AG04450 (cell line): ENCODE measurements at places on chromosomes 11 and 22.

DNA sequence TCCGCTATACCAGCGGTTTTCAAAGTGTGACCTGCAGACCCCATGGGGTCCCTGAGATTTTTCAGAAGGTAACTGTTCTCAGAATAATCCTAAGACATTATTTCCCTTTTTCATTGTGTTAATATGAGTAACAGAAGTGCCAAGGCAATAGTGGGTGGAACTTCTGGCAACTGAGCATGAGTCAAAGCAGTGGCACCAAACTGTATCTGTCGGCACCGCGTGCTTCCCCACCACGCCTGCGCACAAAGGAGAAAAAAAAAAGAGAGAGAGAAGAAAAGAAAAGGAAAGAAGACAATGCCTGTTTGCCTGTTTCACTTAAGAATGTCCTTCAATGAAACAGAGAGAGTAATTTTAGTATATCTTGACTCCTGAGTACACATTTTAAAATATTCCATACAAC, 679.9 kb downstream of the OPCML start:
- no peak for DNase-seq

DNA sequence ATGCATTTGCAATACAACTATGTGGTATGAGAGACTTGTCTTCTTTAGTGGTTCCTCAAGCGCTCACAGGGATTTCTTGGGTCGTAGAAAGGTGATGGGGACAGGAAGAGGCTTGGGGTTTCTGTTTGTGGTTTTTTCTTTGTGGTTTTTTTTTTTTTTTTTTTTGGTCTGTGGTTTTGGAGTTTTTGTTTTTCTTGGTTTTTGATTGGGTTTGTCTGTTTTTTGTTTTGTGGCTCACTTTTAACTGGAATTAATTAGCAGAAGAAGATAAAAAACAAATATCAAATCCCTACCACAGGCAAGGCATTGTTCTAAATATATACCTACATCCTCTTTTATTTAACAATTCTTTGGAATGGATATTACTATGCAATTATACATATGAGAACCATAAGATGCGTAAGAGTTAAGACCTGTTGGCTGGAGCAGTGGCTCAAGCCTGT, 5.5 kb downstream of the TTC28 start:
- DNase-seq, result no peak

GRCh38 chr11:128727796-128728431, 34.0 kb downstream of the FLI1 start:
- DNase-seq, result no peak

- DNase-seq, result no peak
Observed at GRCh38 chr22:47280301-47280700, 517.9 kb downstream of the TBC1D22A start.

- DNase-seq, result no peak
Observed at GRCh38 chr11:14614091-14614622, 29.4 kb upstream of the PDE3B start.

- DNase-seq, result no peak
Observed at GRCh38 chr11:78961247-78961646, 386.6 kb upstream of the NARS2 start.

DNA sequence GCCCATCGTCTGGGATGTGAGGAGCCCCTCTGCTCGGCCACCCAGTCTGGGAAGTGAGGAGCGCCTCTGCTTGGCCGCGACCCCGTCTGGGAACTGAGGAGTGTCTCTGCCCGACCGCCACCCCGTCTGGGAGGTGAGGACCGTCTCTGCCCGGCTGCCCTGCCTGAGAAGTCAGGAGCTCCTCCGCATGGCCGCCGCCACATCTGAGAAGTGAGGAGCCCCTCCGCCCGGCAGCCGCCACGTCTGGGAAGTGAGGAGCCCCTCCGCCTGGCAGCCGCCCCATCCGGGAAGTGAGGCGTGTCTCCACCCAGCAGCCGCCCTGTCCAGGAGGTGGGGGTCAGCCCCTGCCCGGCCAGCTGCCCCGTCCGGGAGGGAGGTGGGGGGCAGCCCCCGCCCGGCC, 5.8 kb upstream of the OR5M8 start:
- no peak for DNase-seq

DNA sequence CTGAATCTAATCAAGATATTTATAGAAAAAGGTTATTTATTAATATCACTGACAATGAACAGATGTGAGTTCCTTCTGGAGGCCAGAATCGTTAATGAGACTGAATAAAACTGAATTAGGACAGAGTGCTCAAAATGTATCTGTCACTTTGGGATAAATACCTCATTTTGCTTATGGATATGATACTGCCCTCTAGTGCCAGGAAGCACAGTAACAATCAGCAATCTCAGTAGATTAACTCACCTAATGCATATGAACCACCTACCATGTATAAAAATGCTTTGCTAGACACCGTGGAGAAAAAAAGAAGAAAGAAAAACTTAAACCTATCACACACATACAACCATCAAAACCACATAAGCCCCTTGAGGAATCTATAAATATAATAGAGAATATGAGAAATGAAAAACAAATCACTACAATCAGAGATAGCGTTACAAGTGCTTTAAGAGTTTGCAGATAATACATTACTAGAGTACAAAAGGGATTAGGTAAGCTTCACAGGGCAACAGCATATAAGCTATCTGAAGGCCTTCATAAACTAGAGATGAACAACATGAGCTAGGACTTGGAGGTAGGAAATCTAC, 117.4 kb downstream of the SGSM3 start:
- no peak for DNase-seq

GRCh38 chr11:112606656-112607055, 346.0 kb upstream of the PLET1 start:
- DNase-seq, result no peak

- no peak for DNase-seq
Observed at GRCh38 chr11:2262301-2263070, 7.9 kb downstream of the ASCL2 start.

GRCh38 chr11:1520663-1521267, 34.2 kb upstream of the MOB2 start:
- DNase-seq, result no peak

- DNase-seq, result no peak
Observed at GRCh38 chr11:68099057-68099456, 22.1 kb downstream of the CHKA start.

- no peak for DNase-seq
Observed at GRCh38 chr22:36192542-36192941, 9.1 kb downstream of the APOL4 start.

- no peak for DNase-seq
Observed at GRCh38 chr11:107041088-107041444, 22.8 kb upstream of the GUCY1A2 start.

DNA sequence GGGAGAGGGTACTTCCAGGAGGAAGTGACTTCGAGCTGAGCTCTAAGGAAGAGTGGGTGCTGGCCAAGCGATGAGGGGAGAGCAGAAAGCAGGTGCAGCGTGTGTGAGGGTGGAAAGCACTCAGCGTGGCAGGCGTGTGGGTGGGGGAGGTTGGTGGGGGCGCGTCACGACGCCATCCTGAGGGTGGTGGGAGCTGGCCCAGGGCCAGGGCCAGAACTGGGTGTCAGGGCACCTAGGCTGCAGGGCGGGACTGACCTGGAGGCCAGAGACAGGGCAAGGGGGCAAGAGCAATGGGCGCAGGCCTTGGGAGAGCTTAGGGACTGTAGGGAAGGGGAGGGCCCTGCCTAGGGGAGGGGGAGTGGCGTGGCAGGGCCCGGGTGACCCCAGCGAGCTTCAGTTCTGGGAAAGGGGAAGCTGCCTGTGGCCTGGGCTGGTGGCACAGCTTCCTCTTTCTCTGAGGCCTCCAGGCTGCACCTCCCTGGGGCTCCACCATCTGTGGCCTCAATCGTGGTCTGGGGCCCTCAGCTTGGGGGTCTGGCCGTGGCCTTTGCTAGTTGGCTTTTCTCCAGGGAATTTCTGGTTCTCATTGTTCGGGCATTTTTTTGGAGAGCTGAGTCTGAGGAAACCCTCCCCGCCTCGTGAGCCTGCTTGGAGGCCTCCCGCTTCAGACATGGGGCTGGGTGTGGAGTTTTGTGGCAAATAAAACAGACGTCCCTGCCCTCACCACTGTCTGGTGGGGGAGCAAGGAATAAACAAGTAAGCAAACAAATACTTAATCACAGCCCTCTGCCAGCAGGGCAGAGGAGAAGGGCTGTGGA, 8.9 kb downstream of the RELT start:
- DNase-seq, result no peak

GRCh38 chr22:45319324-45319685, 9.6 kb downstream of the FAM118A start:
- DNase-seq, result peak; percentile 39

DNA sequence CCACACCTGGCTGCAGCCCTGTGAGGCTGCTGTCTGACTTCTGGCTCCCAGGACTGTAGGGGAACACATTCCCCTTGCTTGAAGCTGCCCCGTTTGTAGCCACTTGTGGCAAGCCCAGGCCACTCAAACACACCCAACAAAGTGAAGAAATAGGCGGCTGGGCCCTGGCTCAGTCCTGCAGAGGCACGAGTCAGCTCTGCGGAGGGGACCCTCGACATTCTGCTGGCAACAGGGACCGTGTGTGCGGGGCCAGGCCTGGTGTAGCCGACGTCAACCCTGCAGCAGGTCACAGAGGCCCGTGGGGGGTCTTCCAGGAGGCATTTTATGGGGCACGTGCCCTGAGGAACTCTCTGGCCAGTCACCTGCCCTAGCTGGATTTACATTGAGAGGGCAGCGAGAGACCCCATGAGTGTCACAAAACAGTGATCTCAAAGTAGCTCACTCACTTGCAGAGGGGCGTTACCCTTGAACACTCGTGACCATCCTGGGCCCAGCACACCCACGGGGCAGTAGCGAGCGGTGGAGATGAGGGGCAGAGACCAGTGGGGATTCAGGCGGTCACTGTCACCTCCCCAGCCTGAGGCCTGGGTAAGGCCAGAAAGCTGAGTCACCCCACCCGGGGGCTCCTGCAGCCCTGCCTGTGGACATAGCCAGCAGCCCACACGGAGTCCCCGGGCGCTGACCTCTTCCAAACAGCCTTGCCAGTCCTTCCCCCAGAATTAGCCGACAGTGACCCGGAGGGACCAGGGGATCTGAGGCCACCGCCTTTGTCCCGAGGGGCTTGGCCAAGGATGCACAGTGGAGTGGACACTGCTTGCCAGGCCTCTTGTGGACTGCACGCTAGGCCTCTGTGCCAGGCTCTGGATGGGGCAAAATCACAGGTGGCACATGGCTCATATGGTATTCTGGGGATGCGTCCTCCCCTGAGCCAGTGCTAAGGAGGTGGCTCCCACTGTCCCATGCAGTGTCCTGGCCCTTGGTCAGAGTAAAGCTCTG, 139.5 kb downstream of the CTTN start:
- no peak for DNase-seq

DNA sequence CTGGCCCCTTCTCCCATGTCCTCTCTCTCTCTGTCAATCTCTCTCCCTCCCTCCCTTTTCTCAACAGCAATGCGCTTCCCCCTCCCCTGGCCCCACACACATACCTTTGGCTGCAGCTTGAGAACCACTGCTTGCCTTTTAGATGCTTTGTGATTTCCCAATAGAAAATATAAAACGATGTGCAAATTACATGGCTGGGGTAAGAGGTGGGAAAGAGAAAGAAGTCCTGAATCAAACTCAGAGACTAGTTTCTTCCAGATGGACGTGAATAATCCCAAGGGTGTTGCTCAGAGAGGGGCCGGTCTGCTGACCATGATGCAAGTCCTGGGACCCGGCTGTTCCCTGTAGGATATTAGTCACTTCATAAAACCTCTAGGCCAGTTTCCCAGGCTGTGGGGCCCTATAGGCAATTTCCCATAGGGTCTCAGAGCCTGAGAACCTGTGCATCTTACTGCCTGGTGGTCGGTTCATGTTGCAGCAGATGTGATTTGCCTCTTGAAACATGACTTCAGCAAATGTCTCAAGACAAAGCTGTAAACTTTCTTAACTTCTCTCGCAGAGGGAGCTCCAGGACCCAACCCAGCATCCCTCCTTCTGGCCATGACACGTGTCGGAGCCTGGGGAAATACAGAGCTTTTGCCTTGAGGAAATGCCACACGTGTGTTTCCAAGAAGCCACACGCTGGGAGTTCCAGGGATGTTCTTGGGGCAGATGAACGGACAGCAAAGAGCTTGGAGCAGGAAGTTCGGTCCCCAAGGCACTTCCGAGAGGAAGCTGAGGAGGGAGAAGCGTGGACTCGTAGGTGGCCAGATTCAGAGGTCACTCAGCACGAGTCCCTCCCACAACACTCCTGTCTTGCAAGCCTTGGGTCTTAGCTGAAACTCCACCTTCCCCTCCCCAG, 34.5 kb upstream of the ETS1 start:
- peak; percentile 83 for DNase-seq

DNA sequence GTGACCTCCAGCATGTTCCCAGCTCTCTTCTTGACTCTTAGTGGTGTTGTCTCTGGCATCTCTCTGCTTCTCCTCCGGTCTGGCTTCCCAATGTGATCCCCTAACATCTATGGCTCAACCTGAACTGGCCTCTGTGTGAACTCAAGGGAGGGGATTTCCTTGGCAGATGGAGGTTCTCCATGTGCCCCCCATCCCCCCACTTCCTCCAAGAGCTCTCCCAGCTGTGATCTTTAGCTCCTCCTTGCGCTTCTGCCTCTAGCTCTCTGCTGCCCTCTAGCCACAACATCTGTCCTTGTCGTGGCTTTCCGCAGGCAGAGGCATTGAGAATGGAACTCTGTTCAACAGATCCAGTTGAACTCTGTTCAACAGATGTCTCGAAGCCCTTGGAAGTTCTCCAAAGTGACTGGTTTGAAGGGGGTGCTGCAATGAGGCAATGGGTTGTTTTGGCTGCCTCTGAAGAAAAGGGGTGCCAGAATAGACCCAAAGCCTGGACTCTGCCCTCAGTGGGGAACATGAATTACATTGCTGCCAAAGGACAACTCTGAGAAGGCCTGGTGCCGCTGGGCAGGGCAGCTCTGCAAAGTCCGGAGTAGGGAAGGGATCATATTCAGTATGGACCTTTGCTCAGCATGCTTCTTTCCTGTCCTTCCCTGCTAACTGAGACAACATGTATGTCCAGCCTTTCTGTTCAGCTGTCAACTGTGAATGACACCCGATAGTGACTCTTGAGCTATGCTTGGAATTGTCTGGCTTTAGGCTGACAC, 61.9 kb downstream of the ADM start:
- DNase-seq, result peak; percentile 98

- no peak for DNase-seq
Observed at GRCh38 chr22:27874764-27875163, 44.3 kb downstream of the PITPNB start.

GRCh38 chr11:112343368-112344039, 82.8 kb upstream of the PLET1 start:
- no peak for DNase-seq

DNA sequence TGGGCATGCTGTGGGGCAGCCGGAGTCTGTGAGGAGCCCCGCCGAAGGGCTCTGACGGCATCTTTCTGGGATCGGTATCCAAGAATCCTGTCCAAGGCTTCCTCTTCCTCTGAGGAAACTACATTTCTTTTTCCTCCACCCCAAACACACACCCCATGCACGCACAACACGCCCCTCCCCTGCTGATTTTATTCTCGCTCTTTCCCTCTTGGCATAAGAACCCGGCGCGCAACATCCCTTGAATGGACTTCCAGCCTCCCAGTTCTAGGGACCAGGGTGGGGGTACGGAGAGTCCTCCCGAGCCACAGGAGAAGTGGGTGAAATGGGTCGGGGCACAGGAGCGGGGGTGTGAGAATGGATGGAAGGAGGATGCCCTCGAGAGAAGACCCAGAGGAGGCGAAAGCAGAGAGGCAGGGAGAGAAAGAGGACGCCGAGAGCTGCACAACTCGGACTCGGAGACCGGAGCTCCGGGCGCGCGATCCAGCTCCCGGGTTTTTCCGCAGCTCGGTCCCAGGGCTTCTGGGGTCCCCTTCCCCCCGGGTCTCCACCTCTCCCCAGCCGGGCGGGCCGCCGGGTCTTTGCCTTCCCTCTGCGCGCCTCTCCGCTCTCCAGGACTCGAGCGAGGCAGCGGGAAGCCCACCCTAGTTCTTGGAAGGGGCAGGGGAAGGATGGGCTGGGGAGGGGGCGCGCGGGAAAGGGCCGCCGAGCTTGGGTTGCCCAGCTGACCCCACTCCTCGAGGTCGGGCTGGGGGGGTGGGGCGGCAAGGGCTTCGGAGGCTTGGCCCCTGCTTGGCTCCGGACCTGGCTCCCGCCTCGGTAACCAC, 1.5 kb upstream of the LARGE1 start:
- peak; percentile 30 for DNase-seq
